ENCODE measurements at places on chromosomes 11 and 22. TPM values are rescaled to one million over a fixed set of nuclear protein-coding genes. Genes with fewer than 3 reads are reported as not detected.

LYVE1 gene
- not detected for polyA plus RNA-seq

USH1C gene
- polyA plus RNA-seq = 3.2 TPM

MMP11 gene
- 0.23 TPM for polyA plus RNA-seq

ANKK1 gene
- polyA plus RNA-seq = 0.03 TPM

TTC17 gene
- polyA plus RNA-seq = 33.0 TPM

ZBTB16 gene
- polyA plus RNA-seq = not detected

C11orf16 gene
- polyA plus RNA-seq = not detected

HBG2 gene
- polyA plus RNA-seq = not detected

TLCD5 gene
- polyA plus RNA-seq = 5.8 TPM

RTN4R gene
- polyA plus RNA-seq = 2.7 TPM

APOA4 gene
- not detected for polyA plus RNA-seq

SYT8 gene
- polyA plus RNA-seq = 0.21 TPM

SLC25A18 gene
- polyA plus RNA-seq = 0.04 TPM

OVCH2 gene
- not detected for polyA plus RNA-seq

KRTAP5-7 gene
- not detected for polyA plus RNA-seq

WBP2NL gene
- 0.08 TPM for polyA plus RNA-seq

KRTAP5-2 gene
- polyA plus RNA-seq = not detected

TRMU gene
- polyA plus RNA-seq = 44.1 TPM

INS gene
- polyA plus RNA-seq = not detected

EIF3M gene
- polyA plus RNA-seq = 436 TPM

TST gene
- 49.4 TPM for polyA plus RNA-seq
